ENCODE measurements at places on chromosomes 1 and 21. TPM values are rescaled to one million over a fixed set of nuclear protein-coding genes. Genes with fewer than 3 reads are reported as not detected.
A peak's percentile ranks its signal among the peaks of the same experiment; 100 is the strongest.

DNA sequence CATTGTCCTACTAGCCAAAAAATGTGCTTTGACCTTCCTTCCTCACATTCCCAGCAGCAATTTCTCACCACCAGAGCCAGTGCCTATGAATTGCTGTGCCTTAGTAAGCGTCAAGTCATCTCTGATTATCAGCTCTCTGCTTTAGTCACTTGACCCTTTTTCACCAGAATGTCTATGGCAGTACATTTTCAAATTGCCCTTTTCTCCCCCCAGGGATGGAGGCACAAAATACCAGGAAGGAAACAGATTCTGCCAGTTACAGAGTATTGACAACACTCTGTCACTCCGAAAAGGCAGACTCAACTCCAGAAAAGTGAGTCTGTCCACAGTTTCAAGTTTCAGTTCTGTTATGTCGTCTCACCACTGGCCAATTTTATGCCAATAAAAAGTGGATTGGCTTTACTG lies 167.4 kb downstream of the TNFSF18 start:
- peak overlapping the region; percentile 4 for H3K27ac ChIP-seq
- no peaks in the 10 kb centered on the region for H3K36me3 ChIP-seq
- peaks cover 17% of the 10 kb centered on the region for H3K4me1 ChIP-seq

The EFNA3 gene
- total RNA-seq, result 2.9 TPM

GRCh38 chr21:36079010-36079649 lies 9.3 kb downstream of the CBR1 start:
- no peaks in the 10 kb centered on the region for H3K27me3 ChIP-seq
- no peaks in the 10 kb centered on the region for H3K4me1 ChIP-seq
- no peak for DNase-seq
- no peaks in the 10 kb centered on the region for H3K36me3 ChIP-seq

- peak; percentile 99 for DNase-seq
- H3K36me3 ChIP-seq, result no peaks in the 10 kb centered on the region
- no peak overlapping the region for H3K4me3 ChIP-seq
- H3K4me1 ChIP-seq, result peaks cover 18% of the 10 kb centered on the region
These were observed 47.7 kb downstream of the ETS2 start for GRCh38 chr21:38853421-38853919.

The RNF186 gene
- total RNA-seq, result not detected

The FCRL4 gene
- 0.48 TPM for total RNA-seq

DNA sequence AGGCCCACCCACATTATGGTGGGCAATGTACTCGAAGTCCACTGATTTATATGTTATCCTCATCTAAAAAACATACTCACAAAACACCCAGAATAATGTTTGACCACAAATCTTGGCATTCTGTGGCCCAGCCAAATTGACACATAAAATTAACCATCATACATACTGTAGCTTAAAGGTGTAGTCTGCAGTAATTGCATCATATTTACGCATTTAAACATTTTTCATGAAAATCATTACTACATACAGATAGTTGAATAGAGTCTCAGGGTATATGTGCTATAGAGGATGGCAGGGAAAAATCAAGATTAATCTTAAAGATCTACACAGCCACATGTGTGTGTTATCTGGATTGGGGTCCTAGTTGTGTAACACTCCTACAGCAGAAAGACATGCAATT lies 14.5 kb downstream of the ZNF697 start:
- H3K4me1 ChIP-seq, result peaks cover 27% of the 10 kb centered on the region
- H3K36me3 ChIP-seq, result no peaks in the 10 kb centered on the region
- no peak overlapping the region for H3K4me3 ChIP-seq
- no peaks in the 10 kb centered on the region for H3K27me3 ChIP-seq
- DNase-seq, result no peak
- H3K27ac ChIP-seq, result no peak overlapping the region

- no peaks in the 10 kb centered on the region for H3K27me3 ChIP-seq
- H3K36me3 ChIP-seq, result peaks cover 23% of the 10 kb centered on the region
- H3K4me3 ChIP-seq, result no peak overlapping the region
- H3K4me1 ChIP-seq, result peaks cover 21% of the 10 kb centered on the region
- H3K27ac ChIP-seq, result peak overlapping the region; percentile 81
These were observed 18.7 kb downstream of the MIER1 start for GRCh38 chr1:66943361-66943969.

- no peaks in the 10 kb centered on the region for H3K4me1 ChIP-seq
- no peak overlapping the region for H3K27ac ChIP-seq
- peaks cover 14% of the 10 kb centered on the region for H3K36me3 ChIP-seq
- no peak for DNase-seq
- no peak overlapping the region for H3K4me3 ChIP-seq
- H3K27me3 ChIP-seq, result no peaks in the 10 kb centered on the region
These were observed 17.9 kb downstream of the SFT2D2 start for GRCh38 chr1:168243636-168244212.

The PGM1 gene
- 48.7 TPM for total RNA-seq

DNA sequence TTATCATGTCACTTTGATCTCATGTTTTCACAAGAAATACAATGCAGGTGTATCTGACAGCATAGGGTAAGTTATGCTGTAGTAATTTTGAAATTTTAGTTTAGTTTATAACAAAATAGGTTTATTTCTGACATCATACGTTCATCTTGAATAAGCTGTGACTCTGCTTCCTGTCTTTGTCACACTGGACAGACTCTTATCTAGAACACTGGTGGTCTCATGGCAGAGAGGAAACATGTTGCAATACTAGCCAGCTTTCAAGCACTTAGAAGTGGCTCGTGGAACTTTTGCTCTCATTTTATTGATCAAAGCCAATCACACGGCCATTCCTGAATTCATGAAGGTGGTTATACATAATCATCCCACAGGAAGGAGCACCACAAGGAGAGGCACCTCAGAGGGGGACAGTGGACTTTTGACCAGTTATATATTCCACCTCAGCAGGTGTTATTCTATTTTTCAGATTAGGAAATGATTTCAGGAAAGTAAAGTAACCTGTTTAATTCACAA lies 46.5 kb downstream of the CYP2J2 start:
- H3K27me3 ChIP-seq, result no peaks in the 10 kb centered on the region
- no peak overlapping the region for H3K27ac ChIP-seq
- DNase-seq, result no peak
- H3K4me1 ChIP-seq, result no peaks in the 10 kb centered on the region
- no peak overlapping the region for H3K4me3 ChIP-seq
- no peaks in the 10 kb centered on the region for H3K36me3 ChIP-seq

The SLC26A9 gene
- not detected for total RNA-seq

The PLPPR4 gene
- total RNA-seq, result 0.07 TPM

The SPOCD1 gene
- total RNA-seq, result 28.0 TPM

GRCh38 chr1:195754874-195755273 lies 853.4 kb downstream of the KCNT2 start:
- no peaks in the 10 kb centered on the region for H3K27me3 ChIP-seq
- no peaks in the 10 kb centered on the region for H3K36me3 ChIP-seq
- no peak overlapping the region for H3K27ac ChIP-seq
- no peak overlapping the region for H3K4me3 ChIP-seq

- H3K4me1 ChIP-seq, result peaks cover 8% of the 10 kb centered on the region
- no peak overlapping the region for H3K27ac ChIP-seq
- no peak for DNase-seq
- no peaks in the 10 kb centered on the region for H3K36me3 ChIP-seq
- no peaks in the 10 kb centered on the region for H3K27me3 ChIP-seq
These were observed 95.9 kb downstream of the RASAL2 start for GRCh38 chr1:178189814-178190213.

DNA sequence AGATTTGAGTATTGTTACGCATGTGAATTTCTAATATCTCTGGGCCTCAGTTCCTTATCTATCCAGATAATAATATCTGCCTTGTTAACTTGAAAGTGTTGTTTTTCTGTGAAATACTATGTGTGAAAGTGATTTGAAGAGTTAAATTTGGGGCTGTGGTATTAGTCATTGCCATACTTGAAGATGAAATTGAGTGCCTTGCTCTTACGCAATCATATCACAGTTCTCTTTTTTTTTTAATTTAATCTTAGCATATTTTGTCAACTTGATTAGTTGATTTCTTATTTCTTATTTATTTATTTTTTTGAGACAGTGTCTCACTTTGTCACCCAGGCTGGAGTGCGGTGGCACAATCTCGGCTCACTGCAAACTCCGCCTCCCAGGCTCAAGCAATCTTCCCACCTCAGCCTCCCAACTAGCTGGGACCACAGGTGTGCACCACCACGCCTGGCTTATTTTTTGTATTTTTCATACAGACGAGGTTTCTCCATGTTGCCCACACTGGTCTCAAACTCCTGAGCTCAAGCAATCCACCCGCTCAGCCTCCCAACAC lies 31.0 kb downstream of the AGO4 start:
- no peak for DNase-seq
- H3K4me1 ChIP-seq, result no peaks in the 10 kb centered on the region
- H3K27me3 ChIP-seq, result no peaks in the 10 kb centered on the region
- H3K4me3 ChIP-seq, result no peak overlapping the region
- H3K36me3 ChIP-seq, result peaks cover 25% of the 10 kb centered on the region
- no peak overlapping the region for H3K27ac ChIP-seq

DNA sequence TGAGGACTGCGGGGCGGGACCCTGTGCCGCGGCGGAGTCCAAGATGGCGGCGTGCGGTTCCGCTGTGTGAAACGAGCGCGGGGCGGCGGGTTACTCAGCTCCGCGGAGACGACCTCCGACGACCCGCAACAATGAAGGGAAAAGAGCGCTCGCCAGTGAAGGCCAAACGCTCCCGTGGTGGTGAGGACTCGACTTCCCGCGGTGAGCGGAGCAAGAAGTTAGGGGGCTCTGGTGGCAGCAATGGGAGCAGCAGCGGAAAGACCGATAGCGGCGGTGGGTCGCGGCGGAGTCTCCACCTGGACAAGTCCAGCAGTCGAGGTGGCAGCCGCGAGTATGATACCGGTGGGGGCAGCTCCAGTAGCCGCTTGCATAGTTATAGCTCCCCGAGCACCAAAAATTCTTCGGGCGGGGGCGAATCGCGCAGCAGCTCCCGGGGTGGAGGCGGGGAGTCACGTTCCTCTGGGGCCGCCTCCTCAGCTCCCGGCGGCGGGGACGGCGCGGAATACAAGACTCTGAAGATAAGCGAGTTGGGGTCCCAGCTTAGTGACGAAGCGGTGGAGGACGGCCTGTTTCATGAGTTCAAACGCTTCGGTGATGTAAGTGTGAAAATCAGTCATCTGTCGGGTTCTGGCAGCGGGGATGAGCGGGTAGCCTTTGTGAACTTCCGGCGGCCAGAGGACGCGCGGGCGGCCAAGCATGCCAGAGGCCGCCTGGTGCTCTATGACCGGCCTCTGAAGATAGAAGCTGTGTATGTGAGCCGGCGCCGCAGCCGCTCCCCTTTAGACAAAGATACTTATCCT lies 430 bp downstream of the RBM15 start:
- peaks cover 26% of the 10 kb centered on the region for H3K4me1 ChIP-seq
- peaks cover 9% of the 10 kb centered on the region for H3K36me3 ChIP-seq
- H3K27me3 ChIP-seq, result no peaks in the 10 kb centered on the region
- peak overlapping the region; percentile 96 for H3K4me3 ChIP-seq
- peak; percentile 26 for DNase-seq

The TCHH gene
- total RNA-seq, result 0.86 TPM

The NEGR1 gene
- total RNA-seq, result 7.4 TPM

The GPR25 gene
- total RNA-seq, result not detected

- H3K36me3 ChIP-seq, result no peaks in the 10 kb centered on the region
- H3K27ac ChIP-seq, result no peak overlapping the region
- no peak overlapping the region for H3K4me3 ChIP-seq
- peaks cover 60% of the 10 kb centered on the region for H3K27me3 ChIP-seq
These were observed 5.4 kb downstream of the CNTN2 start for GRCh38 chr1:205048382-205048781.

DNA sequence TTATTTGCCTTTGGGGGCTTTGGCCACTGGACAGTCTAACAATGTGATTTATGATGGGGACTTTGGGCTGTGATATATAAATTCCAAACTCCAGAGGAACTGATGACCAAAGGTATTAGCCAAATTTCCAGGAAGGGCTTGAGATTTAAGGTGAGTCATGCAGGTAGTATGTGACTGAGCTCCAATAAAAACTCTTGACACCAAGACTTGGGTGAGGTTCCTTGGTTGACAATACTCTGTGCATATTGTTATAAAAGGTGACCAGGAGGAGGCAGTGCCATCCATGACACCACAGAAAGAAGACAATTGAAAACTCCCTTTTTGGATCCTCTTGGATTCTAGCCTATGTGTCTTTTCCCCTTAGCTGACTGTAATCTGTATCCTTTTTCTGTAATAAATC lies 392.7 kb upstream of the LRRC7 start:
- H3K27me3 ChIP-seq, result no peaks in the 10 kb centered on the region
- H3K4me3 ChIP-seq, result no peak overlapping the region
- H3K36me3 ChIP-seq, result no peaks in the 10 kb centered on the region
- no peak for DNase-seq

- H3K36me3 ChIP-seq, result peaks cover 9% of the 10 kb centered on the region
- H3K27ac ChIP-seq, result no peak overlapping the region
- H3K4me1 ChIP-seq, result peaks cover 6% of the 10 kb centered on the region
- H3K27me3 ChIP-seq, result no peaks in the 10 kb centered on the region
These were observed 5.0 kb downstream of the DNAJC16 start for GRCh38 chr1:15531682-15532081.

The KRTAP13-3 gene
- total RNA-seq, result not detected

- no peak overlapping the region for H3K27ac ChIP-seq
- peaks cover 25% of the 10 kb centered on the region for H3K27me3 ChIP-seq
- peaks cover 9% of the 10 kb centered on the region for H3K4me1 ChIP-seq
- no peak overlapping the region for H3K4me3 ChIP-seq
- no peaks in the 10 kb centered on the region for H3K36me3 ChIP-seq
These were observed 6.1 kb upstream of the SAMD11 start for GRCh38 chr1:917466-918091.

DNA sequence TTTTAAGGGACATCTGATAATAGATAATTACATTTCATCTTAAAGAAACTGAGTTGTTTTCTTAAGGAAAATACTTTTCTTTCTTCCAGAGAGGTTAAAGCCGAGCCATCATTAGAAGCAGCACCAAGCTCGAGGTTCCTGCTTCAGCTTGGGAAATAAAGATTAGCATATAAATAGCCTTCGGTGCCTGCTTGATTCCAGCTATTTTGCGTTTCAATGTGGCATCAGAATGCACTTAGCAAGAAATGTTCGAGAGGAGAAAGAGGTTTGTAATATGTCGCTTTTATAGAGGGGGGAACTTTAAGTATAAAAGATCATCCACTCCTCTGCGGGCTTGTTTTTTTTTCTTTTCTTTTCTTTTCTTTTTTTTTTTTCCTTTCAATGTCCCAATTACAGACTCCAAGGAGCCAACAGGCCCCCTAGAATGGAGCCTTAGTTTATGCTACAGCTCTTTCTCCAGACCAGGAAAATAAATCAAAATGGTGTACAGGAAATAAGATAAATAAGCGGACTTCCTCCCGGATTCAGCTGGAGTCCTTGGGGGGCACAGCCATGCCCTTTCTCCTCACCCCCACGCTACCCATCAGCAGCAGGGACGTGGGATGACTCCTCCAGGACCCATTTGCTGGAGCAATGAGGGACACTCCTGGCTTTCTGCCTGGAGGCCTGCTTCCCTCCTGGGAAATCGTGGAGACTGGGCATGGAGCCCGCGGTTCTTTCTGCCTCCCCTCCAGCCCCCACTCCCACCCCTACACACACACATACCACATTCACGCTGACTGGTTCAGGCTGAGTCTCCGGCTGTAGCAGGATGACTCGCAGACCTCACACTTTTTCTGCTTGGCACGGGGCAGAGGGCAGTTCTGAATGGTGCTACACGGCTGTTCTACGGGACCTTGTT lies 131.6 kb downstream of the RRAGC start:
- no peak overlapping the region for H3K4me3 ChIP-seq
- no peak overlapping the region for H3K27ac ChIP-seq
- DNase-seq, result peak; percentile 90
